ENCODE measurements at places on chromosomes 3 and 15.

DNA sequence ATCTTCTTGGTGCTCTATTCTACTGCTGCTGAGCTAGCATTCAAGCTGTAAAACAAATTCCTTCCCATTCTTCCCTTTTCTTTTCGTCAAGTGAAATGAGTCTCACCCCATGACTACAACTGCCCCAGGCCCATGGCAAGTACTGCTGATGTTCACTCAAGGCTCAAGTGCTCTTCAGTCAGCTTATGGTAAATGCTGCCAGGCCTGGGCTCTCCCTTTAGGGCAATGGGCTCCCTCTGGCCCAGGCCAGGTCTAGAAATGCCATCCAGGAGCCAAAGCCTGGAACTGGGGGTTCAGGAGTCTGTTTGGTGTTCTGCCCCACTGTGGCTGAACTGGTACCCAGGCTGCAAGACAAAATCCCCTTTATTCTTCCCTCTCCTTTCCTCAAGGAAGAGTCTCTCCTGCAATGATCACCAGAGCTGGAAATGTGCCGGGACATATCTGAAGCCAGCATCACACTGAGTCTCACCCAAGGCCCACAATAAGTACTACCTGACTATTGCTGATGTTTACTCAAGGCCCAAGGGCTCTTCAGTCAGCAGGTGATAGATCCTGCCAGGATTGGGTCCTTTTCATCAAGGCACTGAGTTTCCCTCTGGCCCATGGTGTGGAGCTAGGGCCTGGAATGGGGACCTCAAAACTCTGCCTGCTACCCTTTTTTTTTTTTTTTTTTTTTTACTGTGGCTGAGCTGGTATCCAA is 205.0 kb upstream of the STAC start:
- no peak for DNase-seq

- peak; percentile 75 for DNase-seq
Observed at GRCh38 chr3:195246581-195246995, 24.4 kb downstream of the XXYLT1 start.

DNA sequence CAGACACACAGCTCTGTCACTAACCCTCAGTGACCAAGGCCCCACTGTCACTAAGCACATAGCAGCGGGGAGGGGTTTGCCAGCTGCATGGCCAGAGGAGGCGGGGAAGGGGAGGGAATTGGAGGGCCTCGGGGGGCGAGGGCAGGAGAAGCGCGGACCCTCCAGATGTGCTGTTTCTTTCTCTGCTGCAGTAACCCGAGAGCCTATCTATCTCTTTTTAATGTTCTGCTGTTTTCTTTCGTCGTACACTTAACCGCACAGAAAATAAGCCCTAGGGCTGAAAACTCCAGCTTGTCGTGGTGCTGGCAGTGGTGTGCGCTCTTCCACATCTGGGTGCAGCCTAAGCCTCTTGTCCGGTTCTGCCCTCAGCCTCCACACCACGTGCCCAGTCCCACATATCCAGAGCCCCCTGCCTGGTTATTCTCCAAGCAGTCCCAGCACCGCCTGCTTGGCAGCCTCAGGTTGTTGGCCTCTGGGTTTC is 51.1 kb downstream of the BDH1 start:
- DNase-seq, result no peak

- DNase-seq, result no peak
Observed at GRCh38 chr3:17802950-17803349, 60.5 kb upstream of the TBC1D5 start.

DNA sequence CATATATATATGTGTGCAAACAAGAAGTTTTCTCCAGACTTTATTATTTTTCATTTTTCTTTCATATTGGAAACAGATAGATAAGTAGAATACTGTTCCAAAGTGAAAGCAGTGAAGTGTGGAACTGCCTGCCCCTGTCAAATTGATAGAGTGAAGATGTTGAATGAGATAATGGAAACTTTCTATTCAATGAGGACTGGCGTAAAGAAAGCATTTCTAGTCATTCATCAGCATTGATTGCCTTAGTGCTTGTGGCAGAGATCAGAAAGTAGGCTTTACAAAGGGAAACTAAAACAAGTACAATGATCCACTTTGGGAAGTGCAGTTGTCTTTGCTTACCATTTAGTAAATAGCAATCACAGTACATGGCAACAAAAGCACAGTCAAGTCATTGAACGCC is 300.0 kb downstream of the CADM2 start:
- DNase-seq, result no peak

DNA sequence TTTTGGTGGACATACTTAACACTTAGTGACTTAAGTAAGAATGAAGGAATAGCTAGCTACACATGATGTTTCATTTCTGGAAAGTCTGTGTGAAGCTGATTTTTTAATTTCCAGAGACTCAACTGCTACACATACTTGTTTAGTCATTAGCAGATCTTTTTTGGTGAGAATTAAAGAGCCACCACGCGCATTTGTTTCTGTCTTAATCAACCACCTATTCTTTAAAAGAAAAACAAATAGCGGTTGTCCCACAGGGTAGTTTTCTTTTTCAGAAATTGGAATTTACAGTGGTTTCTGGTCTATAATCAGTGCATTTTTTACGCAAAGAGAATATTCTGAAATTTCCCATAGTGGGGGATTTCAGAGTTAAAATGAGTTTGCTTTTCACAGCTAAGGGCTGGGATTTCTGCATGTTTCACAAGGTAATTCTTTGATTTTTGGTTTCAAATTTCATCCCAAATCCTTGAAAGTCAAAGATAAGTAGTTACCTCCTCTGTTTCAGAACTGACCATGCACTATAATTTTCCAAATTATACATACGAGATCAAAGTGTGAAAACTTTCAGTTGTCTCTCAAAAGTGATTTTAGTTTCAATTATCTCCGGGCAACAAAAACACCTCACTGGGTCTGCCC is 631.0 kb upstream of the GRM7 start:
- no peak for DNase-seq

GRCh38 chr3:113158171-113158570 is 53.2 kb upstream of the BOC start:
- DNase-seq, result no peak

GRCh38 chr3:8712045-8712907 is 21.3 kb upstream of the CAV3 start:
- DNase-seq, result no peak

- no peak for DNase-seq
Observed at GRCh38 chr3:195150181-195151118, 120.5 kb downstream of the XXYLT1 start.

- no peak for DNase-seq
Observed at GRCh38 chr3:72008226-72008996, 223.5 kb upstream of the PROK2 start.

GRCh38 chr3:166283840-166284239 is 446.6 kb upstream of the BCHE start:
- DNase-seq, result no peak

DNA sequence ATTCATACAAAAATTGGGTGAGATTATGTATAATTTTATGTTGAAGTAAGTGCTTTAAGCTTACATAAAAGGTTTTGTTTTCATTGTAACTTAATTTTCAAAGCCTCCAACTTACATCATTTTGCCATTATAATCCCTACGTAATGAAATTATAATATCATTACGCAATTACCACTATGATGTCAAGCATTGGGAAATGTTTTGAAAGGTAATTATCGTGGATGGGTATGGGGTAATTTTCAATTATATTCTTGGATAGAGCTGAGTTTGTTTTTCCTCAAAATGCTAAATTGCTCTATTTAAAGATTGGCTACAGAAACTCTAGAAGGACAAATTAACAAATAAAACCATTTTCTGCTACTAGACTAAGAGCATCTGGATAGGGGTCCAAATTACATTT is 80.2 kb upstream of the FAM3D start:
- DNase-seq, result no peak

GRCh38 chr3:10421996-10422395 is 83.4 kb downstream of the ATP2B2 start:
- DNase-seq, result no peak

- DNase-seq, result no peak
Observed at GRCh38 chr3:30614373-30614772, 8.0 kb downstream of the TGFBR2 start.

GRCh38 chr3:4759689-4760312 is 219.4 kb upstream of the BHLHE40 start:
- DNase-seq, result no peak

GRCh38 chr3:14431917-14432834 is 29.8 kb downstream of the SLC6A6 start:
- no peak for DNase-seq

GRCh38 chr15:59792359-59792758 is 103.2 kb upstream of the BNIP2 start:
- no peak for DNase-seq

DNA sequence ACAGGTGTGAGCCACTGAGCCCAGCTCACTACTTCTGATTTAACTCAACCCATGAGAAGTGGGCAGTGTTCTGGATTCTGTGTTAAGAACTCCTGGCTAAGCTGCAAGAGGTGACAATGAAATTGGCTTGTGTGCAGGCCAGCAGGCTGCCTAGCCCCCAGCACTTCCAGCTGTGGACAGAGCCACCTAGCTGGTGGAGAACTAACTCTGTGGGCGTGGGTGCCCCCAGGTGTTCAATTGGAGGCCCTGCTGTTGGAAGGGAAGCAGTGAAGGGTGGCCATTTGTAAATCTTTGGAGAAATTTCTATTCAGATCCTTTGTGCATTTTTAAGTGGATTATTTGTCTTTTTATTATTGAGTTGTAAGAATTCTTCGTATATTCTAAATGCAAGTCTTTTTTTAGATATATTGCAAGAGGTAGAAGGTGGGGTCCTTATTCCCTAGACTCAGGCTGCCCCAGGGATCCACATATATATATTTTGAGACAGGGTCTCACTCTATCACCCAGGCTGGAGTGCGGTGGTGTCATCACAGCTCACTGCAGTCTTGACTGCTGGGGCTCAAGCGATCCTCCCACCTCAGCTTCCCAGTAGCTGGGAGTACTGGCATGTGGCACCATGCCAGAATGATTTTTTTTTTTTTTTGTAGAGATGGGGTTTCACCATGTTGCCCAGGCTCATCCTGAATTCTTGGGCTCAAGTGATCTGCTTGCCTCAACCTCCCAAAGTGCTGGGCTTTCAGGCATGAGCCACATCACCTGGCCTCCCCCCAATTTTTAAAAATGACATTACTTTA is 7.2 kb upstream of the SCAMP5 start:
- DNase-seq, result no peak

- DNase-seq, result no peak
Observed at GRCh38 chr3:66302288-66302687, 81.5 kb downstream of the SLC25A26 start.

- no peak for DNase-seq
Observed at GRCh38 chr3:32414522-32415202, 23.0 kb downstream of the CMTM7 start.

DNA sequence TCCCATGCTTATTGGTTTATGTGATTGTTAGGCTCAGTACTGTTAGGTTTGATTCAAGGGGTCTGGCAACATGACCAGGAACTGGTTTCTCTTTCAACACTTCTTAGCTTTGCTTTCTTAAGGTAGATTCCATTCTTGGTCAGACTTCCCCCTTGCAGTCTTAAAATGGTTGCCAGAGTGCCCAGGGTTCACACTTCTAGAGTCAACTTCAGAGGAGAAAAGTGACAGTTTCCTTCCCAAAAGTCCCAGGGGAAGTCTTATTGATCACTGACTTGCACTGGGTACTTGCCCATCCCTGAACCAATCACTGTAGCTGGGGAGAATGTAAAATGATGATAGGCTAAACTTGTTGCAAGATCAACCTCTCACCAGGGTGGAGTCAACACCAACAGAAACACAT is 14.1 kb downstream of the MGLL start:
- no peak for DNase-seq

DNA sequence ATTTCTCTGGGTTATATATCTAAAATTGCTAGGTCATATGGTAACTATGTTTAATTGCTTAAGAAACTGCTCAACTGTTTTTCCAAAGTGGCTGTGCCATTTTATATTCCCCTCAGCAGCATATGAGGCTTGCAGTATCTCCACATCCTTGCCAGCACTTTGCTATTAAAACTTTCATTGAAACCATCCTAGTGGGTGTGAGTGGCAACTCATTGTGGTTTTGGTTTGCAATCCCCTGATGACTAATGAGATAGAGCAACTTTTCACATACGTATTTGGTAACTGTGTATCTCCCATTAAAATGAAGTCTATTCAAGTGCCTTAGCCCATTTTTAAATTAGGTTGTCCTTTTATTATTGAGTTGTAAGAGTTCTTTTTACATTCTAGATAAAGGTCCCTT is 17.3 kb downstream of the KPNA1 start:
- no peak for DNase-seq

DNA sequence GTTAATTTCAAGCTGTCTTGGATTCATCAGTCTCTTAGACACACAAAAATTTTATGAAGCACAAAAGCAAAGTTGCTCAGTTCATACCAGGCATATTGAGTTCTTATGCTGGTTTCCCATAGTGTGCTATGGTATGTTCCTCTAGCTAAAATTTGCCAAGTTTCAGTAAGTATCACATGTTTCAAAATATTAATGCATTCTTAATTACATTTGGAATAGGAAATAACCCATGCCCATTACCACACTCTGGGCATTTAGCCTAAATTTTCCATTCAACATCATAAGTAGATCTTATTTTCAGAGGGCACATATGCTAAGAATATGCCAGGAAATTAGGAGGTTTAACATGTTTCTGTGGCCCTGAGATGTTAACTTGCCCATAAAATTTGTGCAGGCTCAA is 289.9 kb downstream of the SHOX2 start:
- DNase-seq, result no peak

DNA sequence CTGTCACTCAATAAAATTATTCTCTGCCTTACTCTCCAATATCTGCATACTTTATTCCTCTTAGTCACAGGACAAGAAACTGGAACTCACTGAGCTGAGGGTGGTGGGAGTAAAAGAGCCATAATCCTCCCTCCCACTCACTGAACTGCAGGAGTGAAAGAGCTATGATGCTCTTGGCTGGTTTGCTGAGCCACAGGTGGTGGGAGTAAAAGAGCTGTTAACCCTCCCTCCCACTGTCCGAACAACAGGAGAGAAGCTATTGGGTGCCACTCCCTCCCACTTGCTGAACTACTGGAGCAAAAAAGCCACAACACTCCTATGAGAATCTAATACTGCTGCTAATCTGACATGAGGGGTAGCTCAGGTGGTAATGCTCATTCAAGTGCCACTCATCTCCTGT is 391.0 kb downstream of the NSUN3 start:
- no peak for DNase-seq

GRCh38 chr15:40108061-40108854 is 421 bp downstream of the BMF start:
- DNase-seq, result peak; percentile 25

Measured in D721Med (cell line).